ENCODE measurements at places on chromosomes 2 and 18.

- DNase-seq: no peak
Observed at GRCh38 chr2:209553913-209554312, 130.1 kb downstream of the MAP2 start.

DNA sequence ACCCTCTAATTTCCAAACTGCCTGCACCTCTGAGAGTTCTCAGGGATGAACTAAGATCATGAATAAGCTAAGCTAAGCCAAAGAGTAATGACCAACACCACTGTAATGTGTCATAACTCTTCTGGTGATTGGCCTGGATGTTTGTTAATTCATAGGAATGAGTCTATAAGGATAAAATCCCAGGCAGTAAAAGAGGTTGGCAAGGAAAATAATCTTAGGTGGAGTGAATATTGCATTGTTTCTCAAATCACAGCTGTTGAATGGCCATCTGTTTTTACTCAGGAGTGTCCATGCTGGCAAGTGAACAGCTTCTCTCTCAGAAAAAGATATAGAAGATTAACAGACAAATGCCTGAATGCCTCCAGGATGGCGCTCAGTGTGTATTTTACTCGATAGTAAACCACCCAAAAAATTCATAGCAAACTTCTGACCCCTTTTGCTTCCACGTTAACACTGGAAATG lies 60.8 kb upstream of the GLS start:
- DNase-seq: no peak

GRCh38 chr2:3488855-3489763 lies 30.2 kb downstream of the ADI1 start:
- no peak for DNase-seq

DNA sequence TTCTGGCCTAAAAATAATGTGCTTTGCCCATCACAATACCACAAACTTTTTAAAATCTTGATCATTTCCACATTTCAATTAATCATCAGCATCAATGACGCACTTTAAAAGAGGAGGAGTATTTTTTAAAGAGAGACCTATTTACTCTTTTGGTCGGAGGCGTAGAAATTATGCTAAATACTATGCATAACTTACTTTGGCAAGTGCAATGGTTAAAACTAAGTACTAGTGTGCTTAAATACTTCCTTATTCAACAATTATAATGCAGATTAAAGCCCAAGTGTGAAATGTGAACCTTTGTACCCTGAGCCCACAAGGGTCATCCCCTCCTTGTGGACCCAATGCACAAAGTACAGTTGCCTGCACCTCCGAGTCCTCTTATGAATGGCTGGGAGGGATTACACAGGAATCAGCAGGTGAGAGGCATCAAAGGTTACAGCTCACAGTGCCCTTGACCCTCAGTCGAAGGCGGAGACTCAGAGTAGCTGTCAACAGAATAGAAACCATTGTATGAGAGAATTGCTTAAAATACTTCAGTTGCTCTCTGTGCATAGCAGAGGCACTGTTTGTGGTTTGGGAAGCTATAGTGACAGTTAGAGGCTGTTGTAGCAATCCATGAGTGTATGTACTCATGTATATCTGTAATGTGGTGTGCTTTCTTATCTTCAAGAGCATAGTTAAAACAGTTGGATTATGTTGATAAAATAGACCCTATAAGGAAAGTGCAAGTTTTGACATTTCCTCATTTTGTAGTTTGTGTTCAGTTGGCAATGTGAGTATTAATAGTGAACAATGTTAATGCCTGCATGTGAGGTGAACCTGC lies 151.7 kb upstream of the ITGA4 start:
- DNase-seq: no peak

DNA sequence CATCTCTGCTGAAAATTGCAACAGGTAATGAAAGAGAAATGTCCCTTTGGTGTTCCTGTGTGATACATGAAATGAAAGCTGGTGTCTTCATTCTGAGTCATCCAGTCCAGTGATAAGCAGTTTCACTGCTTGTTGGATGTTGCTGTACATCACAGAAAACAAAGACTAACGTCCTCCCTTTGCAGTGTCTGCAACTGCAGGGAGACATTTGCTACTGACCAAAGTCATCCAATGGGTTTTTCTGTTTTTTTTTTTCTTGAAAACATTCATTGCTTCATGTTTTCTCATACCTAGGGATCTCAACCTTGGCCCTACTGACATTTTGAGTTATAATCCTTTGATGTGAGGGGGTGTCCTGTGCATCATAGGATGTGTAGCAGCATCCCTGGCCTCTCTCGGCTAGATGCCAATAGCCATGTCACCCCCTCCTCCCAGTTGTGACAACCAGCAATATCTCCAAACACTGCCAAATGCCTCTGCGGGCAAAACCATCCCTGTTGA lies 63.6 kb upstream of the FZD5 start:
- DNase-seq: no peak

- no peak for DNase-seq
Observed at GRCh38 chr18:35721431-35722081, 140.0 kb downstream of the GALNT1 start.

- no peak for DNase-seq
Observed at GRCh38 chr2:96931966-96932365, 54.4 kb downstream of the FAM178B start.

GRCh38 chr2:7660816-7661215 lies 743.6 kb downstream of the RNF144A start:
- no peak for DNase-seq

DNA sequence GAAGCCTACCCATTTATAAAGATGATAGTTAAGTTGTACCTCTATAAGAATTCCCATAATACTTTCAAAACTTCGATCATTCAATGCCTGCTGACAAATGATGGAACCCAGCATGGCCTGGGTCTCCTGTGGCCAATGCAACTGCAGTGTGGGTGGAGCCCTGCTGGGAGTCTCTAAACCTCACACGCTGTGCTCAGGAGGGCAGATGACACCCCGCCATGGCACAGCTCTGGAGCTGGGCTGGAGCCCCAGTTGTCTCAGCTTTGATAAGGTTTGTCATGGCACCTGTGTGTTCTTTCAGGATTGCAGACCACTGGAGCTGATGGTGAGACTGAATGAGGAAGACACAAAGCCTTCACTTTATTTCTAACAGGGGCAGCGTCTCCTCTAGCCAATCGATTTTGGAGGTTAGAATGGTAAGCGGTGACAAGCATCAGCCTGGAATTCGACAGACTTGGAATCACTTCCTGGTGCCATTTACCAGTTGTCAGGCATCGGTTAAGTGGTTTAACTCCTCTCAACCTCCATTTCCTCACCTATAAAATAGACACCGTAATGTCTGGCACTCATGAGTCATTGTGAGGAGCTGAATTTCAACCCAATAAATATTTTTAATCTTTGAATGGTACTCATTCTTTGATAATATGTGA lies 383.6 kb upstream of the SALL3 start:
- no peak for DNase-seq

DNA sequence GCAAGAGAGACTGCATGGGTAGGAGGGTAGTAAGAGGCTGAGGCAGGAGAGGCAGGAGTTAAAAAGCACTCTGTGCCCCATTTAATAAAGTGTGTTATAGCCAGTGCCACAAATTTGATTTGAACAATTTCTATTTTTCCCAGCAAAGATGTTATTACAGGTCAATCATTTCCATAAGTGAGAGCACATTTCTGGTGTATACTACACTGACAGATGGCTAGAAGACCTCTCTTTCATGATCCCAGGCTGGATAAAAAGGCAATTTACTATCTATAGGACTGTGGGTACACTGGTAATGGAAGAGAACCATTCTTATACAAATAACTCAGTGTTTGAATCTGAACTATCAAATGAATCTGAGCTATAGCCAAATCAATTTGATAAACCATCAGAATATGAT lies 176.2 kb downstream of the FSHR start:
- DNase-seq: no peak

- no peak for DNase-seq
Observed at GRCh38 chr18:54303408-54303807, 34.1 kb downstream of the POLI start.

- no peak for DNase-seq
Observed at GRCh38 chr2:54947646-54948045, 102.6 kb downstream of the RTN4 start.

DNA sequence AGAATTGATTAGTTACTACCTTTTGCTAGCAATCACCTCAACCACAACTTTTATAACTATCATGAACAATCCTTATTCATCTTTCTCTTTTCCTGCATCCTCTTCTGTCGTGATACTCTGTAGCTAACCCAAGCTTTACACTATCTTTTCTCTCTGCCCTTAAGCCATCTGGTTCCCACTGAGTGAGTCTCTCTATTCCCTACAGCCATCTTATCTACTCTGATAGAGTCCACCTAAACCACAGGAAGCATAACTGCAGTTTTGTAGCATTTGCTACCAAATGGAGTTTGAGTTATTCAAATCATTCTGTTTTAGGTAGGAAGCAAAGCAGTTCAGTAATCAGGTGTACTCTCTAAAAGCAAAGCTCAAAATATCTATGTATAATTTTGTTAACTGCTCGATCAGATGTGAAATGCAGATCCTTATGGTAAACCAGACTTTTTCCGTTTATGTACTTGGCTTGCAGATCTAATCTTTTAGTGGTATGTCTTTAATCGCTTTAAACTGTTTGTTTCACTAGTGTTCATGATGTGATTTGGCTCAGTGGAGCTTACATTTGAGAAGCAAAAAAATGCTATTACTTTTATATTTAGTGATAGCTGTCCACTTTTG lies 91.0 kb downstream of the CSRNP3 start:
- DNase-seq: no peak

- DNase-seq: no peak
Observed at GRCh38 chr2:32678825-32679224, 51.0 kb downstream of the TTC27 start.

GRCh38 chr2:114546531-114546930 lies 104.1 kb downstream of the DPP10 start:
- DNase-seq: no peak

DNA sequence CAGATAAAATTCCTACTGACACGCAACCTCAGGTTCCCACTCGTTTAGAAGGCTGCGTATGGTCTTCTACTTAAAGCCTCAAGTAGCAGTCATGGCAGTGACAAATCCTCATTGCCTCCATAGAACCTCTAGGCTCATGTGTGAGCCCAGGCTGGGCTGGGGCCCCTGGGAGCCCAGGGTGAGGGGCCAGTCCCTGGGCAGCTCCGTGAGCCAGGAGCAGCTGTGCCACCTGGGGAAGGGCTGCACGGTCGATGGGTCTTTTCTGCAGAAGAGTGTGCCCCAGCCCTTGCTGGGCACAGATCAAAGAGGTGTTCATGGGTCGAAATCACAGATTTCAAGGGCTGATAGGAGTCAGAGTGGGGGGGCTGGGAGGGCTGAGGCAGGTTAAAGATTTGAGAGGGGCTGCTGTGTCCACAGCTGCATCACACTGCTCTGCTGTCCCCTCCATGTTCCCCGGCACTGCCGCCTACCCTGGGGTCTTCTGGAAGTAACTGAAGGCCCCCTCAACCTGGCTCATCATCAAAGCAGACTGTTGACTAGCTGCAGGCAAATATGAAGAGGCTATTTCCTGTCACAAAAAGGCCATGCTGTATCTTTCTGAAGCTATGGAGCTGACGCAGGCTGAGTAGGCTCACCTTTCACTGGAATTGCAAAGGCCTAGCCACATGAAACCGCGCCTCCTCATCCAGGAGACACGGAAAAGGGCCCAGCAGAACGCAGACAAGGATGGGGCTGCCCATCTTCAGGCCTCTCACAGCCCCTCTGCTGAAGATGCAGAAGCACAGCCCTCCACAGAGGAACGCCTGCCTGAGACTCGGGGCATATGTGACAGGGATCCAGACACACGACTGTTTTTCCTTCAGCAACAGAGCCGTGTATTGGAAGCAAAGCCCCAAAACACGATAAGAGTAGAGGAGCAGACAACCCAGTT lies 35.7 kb upstream of the ALPP start:
- no peak for DNase-seq

All from stimulated activated CD4-positive, alpha-beta T cell treated with anti-CD3 and anti-CD28 coated beads, Interleukin-2, amount 100 ng/mL, for 48 hours (primary cell).